ENCODE measurements at places on chromosomes 6 and 20.

GRCh38 chr20:32612351-32613191 is 27.4 kb upstream of the NOL4L start:
- no peak for DNase-seq

GRCh38 chr20:31894980-31895675 is 24.7 kb downstream of the TTLL9 start:
- DNase-seq, result no peak

DNA sequence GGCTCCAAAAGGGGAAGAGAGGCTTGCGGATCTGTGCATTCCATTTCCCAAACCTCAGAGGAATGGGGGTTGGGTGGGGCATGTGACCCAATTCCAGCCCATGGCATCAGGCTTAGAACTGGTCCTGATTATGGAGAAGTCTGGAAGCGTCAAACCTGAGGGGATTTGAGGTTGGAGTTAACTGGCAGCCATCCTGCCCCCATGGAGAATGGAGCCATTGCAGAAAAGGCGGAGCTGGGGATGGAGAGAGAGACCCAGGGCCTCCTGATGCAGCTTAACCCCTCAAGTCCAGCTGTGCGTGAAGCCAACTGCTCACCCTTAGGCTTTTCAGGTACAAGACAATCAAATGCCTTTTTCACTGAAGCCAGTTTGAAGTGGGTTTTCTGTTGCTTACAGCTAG is 9.9 kb upstream of the SDCBP2 start:
- no peak for DNase-seq

GRCh38 chr6:111631903-111632460 is 26.3 kb upstream of the TRAF3IP2 start:
- no peak for DNase-seq

GRCh38 chr6:99282479-99283062 is 66.9 kb downstream of the FAXC start:
- no peak for DNase-seq

GRCh38 chr6:37083243-37084138 is 78.0 kb downstream of the FGD2 start:
- no peak for DNase-seq

DNA sequence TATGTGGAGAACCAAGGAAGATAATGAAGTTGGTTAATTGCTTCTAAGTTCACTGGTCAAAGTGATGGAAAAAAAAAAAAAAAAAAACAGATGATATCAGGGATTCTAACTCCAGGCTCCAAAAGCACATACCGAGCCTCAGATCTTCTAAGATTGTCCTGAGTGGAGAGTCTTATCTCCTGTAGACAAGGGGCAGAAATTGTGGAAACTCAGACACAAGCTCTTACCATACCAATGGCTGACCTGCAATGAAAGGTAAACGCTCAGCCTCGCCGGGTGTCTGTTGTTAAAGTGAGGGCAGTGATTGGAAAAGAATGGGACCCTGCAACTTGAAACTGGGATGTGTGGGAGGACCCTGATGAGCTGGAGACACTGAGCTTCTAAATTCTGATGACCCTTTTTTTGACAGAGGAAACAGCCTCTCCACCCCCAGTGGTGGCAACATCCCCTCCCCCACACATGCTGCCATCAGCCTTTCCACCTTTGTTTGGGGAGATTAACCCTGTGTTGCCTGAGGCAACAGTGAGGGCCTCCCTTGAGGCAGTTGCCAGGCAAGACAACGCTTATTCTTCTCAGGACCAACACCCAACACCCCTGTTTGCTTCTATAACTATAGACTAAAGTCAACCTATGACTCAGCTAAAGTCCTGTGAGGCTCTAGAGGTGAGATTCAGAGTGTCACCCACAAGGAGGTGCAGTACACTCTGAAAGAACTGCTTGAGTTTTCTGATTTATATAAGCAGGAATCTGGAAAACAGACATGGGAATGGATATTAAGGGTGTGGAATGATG is 154.0 kb downstream of the THBS2 start:
- no peak for DNase-seq

GRCh38 chr20:4670469-4670868 is 51.2 kb upstream of the PRND start:
- no peak for DNase-seq

GRCh38 chr6:148186916-148187315 is 155.7 kb upstream of the SASH1 start:
- no peak for DNase-seq

- no peak for DNase-seq
Measured at GRCh38 chr6:16279243-16279642, 40.9 kb downstream of the GMPR start.

DNA sequence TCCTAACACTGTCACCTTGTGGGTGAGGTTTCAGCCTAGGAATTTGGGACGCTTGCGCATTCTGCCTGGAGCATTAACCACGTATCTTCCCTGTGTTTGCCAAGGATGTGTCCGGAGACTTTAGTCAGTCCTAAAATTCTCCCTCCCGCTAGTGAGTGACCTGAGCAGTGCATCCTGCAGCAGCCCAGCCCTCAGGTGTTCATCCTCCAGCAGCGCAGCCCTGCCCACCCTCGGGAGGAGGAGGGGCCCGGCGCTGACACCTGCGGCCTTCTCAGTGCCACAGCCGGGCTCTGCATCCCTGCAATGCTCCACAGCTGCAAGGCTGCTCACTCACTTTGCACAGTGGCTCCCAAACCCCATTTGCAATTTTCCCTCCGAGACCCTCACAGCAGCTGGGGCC is 79.5 kb downstream of the ERMARD start:
- DNase-seq, result no peak

DNA sequence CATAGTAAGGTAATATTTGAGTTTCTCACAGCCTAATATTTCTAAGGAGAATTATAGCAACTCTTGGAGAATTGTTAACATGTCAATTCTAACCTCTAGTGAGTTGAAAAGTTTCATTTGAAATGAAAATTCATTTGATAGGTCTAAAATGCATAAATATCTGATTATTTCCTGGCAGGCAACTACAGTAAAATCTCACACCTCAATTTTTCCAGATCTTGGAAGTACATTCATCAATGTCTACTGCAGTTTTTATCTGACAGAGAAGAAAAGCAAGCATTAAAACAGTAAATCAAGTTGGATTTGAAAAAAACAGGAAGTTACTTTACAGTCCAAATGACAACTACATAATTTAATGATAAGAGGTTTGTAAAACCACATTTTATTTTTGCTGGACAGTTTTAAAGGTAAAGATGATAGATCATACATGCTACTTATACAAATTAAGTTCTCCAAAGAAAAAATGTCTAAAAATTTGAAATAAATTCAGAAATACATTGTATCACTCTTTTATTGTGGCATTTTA is 631.3 kb downstream of the EYS start:
- no peak for DNase-seq

DNA sequence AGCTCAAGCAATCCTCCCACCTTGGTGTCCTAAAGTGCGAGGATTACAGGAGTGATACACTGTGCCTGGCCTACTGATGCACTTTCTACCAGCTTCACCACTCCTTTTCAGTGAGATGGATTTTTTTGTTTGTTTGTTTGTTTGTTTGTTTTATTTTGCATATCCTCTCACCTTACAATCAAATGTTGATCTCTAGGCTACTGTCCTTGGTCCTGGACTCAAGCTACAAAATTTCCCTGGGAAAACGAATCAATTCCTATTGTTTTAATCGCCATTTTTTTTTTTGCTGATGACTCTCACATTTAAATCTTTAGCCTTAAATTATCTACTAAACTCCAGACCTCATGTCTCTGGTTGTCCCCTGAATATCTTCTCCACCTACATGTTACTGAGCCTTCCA is 3.5 kb upstream of the RIPPLY2 start:
- DNase-seq, result no peak

DNA sequence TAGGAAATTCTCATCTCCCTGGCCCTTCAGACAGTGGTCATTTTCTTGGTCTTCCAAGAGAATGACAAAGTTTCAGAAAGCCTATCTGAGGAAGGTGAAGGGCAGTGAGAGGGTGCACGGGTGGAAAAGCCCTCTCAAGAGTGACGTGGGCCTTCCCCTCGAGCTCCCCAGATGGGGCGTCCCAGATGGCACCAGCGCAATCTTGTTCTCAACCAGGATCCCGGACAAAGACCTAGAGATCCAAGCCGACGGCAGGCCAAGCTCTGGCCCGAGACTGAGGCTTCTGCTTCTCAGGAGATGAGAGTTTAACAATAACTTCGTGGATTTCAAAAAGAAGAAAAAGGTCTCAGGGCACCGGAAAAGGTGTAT is 797 bp upstream of the ZNF133 start:
- DNase-seq, result no peak

DNA sequence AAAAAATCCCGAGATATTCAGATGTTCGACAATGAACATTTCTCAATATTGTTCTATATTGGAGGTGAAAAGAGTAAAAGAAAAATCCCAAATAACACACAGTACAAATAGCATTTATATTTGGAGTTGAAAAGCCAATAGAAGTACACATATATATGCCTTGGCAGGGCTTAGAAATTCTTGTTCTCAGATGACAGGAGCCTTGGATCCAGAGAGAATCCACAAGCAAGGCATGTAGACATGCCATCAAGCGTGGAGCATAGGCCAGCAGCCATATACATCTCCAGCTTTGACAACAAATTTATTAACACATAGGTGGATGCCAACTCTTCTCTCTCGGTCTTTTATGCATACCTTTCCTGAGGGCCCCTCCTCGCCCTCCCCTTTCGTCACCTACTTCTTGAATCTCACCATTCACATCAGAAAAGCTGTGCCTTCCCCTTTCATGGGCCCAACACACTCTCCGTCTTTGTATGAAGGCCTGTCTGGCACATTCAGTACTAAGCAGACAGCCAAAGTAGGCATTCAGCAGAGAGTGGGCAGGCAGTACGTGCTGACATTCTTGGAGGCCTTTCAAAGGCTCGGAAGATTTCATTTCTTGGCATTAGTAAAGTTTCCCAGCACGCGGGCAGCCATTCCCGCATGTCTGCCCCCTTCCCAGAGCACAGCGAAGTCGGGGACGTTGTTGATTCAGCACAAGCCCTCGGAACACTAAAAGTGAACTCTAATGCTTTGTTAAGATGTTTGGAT is 18.2 kb downstream of the NEDD9 start:
- DNase-seq, result no peak

GRCh38 chr20:58086763-58087561 is 141.5 kb downstream of the ANKRD60 start:
- peak; percentile 15 for DNase-seq

DNA sequence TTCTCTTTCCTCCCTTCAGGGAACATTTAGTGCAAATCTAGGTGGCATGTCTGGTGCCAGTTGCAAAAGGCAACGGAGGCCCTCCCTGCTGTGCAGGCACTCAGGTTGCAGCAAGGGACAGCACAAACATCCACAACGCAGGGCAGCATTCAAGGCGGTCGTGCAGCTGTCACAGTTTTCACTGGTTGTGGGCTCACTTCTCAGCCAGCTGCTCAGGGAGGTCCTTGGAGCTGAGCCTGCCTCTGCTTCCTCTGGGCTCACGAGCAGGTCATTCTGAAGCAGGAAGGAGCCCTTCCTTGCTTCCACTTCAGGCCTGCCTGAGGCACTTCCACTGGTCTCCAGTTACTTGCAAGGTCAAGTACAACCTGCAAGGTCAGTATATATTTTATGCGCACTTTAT is 3.8 kb upstream of the NPEPL1 start:
- DNase-seq, result no peak

DNA sequence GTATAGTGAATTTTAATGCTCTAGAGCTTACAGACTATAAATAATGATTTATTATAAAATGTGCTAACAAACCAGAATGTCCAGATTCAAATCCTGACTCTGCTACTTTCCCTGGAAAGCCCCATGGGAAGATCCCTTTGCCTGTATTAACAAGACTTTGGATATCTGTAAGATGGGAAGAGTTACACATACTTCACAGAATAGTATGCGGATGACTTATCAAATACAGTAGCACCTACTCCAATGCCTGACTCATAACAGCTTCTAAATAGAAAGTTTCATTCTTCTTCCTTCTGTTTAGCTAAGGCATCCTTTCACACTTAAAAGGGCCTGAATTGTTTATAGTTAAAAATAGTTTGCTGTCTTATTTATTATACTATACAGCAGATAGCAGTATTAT is 166.3 kb downstream of the KCNQ5 start:
- DNase-seq, result no peak

DNA sequence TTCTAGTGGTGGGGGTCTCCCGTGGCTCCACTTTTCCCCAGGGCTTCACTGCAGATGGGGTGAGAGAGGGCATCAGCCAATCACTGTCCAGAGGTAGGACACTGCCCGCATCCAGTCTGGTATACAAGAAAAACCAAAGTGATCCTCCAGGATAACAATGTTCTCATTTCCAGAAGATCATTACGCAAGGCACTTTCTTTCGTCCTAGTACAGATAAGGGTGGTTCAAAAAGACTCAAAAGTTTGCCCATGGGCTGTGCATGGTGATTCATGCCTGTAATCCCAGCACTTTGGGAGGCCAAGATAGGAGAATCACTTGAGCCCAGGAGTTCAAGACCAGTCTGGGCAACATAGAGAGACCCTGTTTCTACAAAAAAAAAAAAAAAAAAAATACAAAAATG is 16.4 kb downstream of the GMDS start:
- no peak for DNase-seq

DNA sequence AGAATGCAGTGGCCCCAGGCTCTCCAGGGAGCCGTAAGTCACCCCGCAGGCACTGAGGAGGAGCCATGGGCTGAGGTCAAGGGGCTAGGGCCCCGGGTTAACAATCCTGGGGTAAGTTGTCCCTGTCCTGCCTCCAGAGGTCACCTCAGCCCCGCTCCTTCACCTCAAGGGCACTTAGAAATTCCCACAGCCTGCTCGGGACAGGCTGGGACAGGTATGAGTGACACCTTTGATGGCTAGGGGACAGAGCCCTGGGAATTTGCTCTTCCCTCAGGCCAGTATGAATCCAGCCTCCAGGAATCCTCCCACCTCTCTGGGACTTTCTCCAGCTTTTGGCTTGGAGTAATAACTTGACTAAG is 3.5 kb upstream of the GRM4 start:
- DNase-seq, result no peak

GRCh38 chr20:54065601-54066038 is 4.8 kb downstream of the BCAS1 start:
- no peak for DNase-seq

DNA sequence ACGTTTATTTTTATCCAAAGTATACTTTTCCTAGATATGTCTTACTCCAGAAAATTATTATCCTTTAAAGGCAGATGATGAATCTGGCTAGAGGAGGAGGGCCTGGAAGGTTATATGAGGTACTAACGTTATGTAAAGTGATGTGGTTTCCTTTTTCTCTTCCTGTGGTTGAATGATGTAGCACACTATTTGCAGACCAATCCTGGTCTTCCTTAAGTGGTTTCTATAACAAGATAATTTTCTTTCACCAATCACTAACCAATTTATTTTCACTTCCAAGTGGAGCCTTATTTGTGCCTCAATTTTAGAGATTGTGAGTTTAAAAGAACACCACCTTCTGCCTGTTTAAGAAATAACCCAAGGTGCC is 154.6 kb upstream of the SOX4 start:
- no peak for DNase-seq

GRCh38 chr20:8413691-8414090 is 281.6 kb downstream of the PLCB1 start:
- no peak for DNase-seq

- no peak for DNase-seq
Measured at GRCh38 chr20:9353180-9353915, 161.0 kb upstream of the LAMP5 start.

- no peak for DNase-seq
Measured at GRCh38 chr6:43420012-43420709, 7.2 kb upstream of the ABCC10 start.
